ENCODE measurements at places on chromosomes 2 and 18.

- no peaks in the 10 kb centered on the region for H3K27me3 ChIP-seq
- no peak for DNase-seq
- peaks cover 13% of the 10 kb centered on the region for H3K36me3 ChIP-seq
- H3K4me1 ChIP-seq = peaks cover 63% of the 10 kb centered on the region
- H3K27ac ChIP-seq = peak overlapping the region; percentile 90
- H3K4me3 ChIP-seq = no peak overlapping the region
Measured at GRCh38 chr2:127515383-127515915, 10.8 kb downstream of the IWS1 start.

GRCh38 chr2:17375262-17375661 lies 143.0 kb downstream of the RAD51AP2 start:
- DNase-seq = no peak
- H3K4me1 ChIP-seq = no peaks in the 10 kb centered on the region
- H3K4me3 ChIP-seq = no peak overlapping the region

GRCh38 chr2:45732946-45733345 lies 81.5 kb downstream of the PRKCE start:
- H3K36me3 ChIP-seq = peaks cover 11% of the 10 kb centered on the region
- H3K4me1 ChIP-seq = peaks cover 24% of the 10 kb centered on the region
- DNase-seq = no peak
- peak overlapping the region; percentile 29 for H3K27ac ChIP-seq
- H3K4me3 ChIP-seq = no peak overlapping the region
- H3K27me3 ChIP-seq = no peaks in the 10 kb centered on the region

DNA sequence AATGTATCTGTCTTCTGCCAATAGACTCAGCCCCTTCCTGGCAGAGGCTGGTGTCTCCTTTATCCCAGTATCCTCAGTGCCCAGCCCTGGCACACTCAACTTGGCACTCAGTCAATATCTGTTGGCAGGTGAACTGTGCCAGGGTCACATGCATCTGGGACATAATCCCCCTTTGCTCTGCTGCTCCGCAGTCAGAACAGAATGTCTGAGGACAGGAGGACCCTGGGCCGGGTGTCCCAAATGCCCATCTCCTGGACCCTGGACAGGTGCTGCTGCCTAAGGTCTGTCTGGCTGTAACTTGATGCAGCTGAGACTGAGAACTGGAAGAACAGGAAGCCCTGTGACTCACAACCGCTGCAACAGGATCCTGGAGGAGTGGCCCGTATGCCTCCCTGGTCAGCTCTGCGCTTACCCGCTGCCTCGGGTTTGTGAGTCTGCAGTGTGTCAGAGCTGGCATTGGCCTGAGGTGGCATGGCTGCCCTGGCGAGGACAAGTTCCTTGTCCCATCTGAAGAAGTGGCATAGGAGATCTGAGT lies 11.4 kb downstream of the HK2 start:
- H3K27me3 ChIP-seq = no peaks in the 10 kb centered on the region
- H3K36me3 ChIP-seq = peaks cover 2% of the 10 kb centered on the region
- peaks cover 68% of the 10 kb centered on the region for H3K4me1 ChIP-seq
- peak overlapping the region; percentile 97 for H3K27ac ChIP-seq
- DNase-seq = no peak

- H3K4me1 ChIP-seq = peaks cover 29% of the 10 kb centered on the region
- DNase-seq = no peak
- no peaks in the 10 kb centered on the region for H3K36me3 ChIP-seq
- H3K27ac ChIP-seq = peak overlapping the region; percentile 11
- no peak overlapping the region for H3K4me3 ChIP-seq
Measured at GRCh38 chr2:64649626-64650025, 4.1 kb downstream of the SERTAD2 start.

- peaks cover 57% of the 10 kb centered on the region for H3K27me3 ChIP-seq
- H3K4me1 ChIP-seq = peaks cover 6% of the 10 kb centered on the region
- H3K4me3 ChIP-seq = no peak overlapping the region
- no peak for DNase-seq
- no peak overlapping the region for H3K27ac ChIP-seq
Measured at GRCh38 chr2:119590873-119591272, 46.6 kb downstream of the CFAP221 start.

- H3K4me3 ChIP-seq = no peak overlapping the region
- peaks cover 47% of the 10 kb centered on the region for H3K27me3 ChIP-seq
- peaks cover 3% of the 10 kb centered on the region for H3K4me1 ChIP-seq
- H3K27ac ChIP-seq = no peak overlapping the region
Measured at GRCh38 chr18:62617793-62618591, 95.2 kb downstream of the ZCCHC2 start.

DNA sequence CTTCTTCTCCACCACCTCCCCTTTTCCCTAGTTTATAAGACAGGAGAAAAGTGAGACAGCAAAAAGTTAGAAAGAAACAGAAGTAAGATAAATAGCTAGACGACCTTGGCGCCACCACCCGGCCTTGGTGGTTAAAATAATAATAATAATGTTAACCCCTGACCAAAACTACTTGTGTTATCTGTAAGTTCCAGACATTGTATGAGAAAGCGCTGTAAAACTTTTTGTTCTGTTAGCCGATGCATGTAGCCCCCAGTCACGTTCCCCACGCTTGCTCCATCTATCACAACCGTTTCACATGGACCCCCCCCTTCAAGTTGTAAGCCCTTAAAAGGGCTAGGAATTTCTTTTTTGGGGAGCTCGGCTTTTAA lies 1.5 kb upstream of the BUB1 start:
- H3K27ac ChIP-seq = no peak overlapping the region
- H3K4me1 ChIP-seq = peaks cover 8% of the 10 kb centered on the region
- H3K27me3 ChIP-seq = no peaks in the 10 kb centered on the region

GRCh38 chr2:192735447-192735846 lies 540.7 kb upstream of the TMEFF2 start:
- DNase-seq = no peak
- H3K36me3 ChIP-seq = no peaks in the 10 kb centered on the region
- no peak overlapping the region for H3K4me3 ChIP-seq
- no peaks in the 10 kb centered on the region for H3K27me3 ChIP-seq

DNA sequence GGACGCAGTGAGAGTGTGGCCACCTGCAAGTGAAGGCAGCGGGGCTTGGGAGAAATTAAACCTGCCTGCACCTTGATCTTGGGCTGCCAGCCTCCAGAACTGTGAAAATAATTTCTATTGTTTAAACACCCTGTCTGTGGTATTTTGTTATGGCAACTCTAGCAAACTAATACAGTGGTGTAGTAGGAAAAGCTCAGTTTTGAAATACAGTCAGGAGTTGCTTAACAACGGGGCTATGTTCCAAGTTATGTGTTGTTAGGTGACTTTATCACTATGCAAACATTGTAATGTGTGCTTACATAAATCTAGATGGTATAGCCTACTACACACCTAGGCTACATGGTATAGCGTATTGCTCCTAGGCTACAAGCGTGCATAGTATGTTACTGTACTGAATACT lies 93.4 kb upstream of the FN1 start:
- no peak overlapping the region for H3K4me3 ChIP-seq
- H3K36me3 ChIP-seq = no peaks in the 10 kb centered on the region
- DNase-seq = no peak
- H3K4me1 ChIP-seq = no peaks in the 10 kb centered on the region

DNA sequence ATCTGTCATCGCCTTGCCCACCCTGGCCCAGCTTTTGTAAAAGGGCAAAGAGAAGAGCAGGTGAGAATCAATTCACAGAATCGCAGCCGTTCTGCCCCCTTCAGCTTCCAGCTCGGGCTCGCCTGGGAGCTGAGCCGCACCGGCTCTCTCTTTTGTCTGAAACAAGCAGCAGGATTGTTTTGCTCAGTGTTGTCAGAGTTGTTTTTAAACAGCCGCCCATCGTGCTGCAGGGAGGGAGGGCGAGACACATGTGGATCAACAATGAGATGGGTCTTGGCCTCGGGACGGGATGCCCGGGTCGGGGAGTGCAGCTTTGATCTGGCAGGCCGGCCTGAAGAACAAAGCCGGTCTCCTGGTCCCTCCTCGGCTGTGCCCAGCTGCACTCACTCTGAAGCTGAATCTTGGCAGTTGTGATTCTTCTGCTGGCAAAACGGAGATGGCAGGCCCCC lies 39.7 kb upstream of the HDAC4 start:
- peaks cover 34% of the 10 kb centered on the region for H3K27me3 ChIP-seq
- no peak for DNase-seq
- no peak overlapping the region for H3K27ac ChIP-seq
- peaks cover 12% of the 10 kb centered on the region for H3K4me1 ChIP-seq
- H3K4me3 ChIP-seq = no peak overlapping the region

DNA sequence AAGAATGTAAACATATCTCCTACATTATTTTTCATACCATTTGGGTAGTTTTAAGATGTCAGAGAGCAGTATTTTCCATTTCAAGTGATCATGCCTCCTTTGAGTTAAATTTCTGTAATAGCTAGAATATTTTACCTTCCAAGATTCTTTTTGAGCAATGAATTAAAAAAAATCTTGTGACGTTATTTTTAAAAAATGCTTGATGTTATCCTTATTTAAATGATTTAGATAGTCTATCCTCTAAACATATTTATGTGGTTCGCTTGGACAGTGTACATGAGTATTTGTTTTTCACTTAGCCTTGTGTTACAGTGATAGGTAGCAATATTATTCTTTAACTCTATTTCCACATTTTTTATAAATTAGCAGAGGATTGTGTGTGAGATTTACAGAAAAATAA lies 639.2 kb upstream of the CDH2 start:
- no peaks in the 10 kb centered on the region for H3K27me3 ChIP-seq
- H3K36me3 ChIP-seq = peaks cover 2% of the 10 kb centered on the region
- no peak overlapping the region for H3K27ac ChIP-seq
- no peaks in the 10 kb centered on the region for H3K4me1 ChIP-seq
- no peak overlapping the region for H3K4me3 ChIP-seq
- no peak for DNase-seq

DNA sequence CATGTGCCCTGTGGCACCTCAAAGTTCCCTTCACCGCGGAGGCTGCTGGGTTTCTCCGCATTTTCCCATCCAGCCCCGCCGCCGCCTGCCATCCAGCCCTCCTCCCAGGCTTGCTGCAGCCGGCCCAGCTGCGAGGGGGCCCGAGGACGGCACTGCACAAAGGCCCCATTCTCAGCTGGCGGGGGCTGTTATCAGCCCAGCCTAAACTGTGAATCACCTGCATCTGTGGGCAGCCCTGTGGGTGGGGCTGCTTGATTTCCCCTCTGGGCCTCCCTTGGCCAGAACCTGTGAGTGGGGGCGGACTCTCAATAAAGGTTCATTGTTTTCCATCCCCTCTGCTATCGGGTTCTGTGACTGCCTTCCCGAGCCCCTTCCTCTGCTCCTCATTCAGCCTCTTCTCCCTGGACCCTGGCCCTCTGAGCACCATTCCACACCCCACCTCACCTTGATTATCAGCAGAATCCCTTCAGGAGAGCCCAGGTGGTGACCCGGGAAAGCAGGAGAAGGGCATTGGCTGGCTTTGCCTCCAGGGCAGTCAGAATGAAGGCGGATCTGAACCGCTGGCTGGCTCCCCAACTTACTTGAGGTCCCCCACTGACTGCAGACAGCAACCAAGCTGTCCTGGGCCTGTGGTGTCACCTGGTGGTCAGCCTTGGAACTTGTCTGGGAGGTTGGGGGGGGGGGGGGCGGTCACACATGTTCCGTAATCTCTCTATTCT lies 204.5 kb downstream of the ZFP36L2 start:
- H3K27me3 ChIP-seq = peaks cover 9% of the 10 kb centered on the region
- DNase-seq = no peak
- H3K4me1 ChIP-seq = peaks cover 11% of the 10 kb centered on the region
- H3K27ac ChIP-seq = no peak overlapping the region
- no peak overlapping the region for H3K4me3 ChIP-seq

DNA sequence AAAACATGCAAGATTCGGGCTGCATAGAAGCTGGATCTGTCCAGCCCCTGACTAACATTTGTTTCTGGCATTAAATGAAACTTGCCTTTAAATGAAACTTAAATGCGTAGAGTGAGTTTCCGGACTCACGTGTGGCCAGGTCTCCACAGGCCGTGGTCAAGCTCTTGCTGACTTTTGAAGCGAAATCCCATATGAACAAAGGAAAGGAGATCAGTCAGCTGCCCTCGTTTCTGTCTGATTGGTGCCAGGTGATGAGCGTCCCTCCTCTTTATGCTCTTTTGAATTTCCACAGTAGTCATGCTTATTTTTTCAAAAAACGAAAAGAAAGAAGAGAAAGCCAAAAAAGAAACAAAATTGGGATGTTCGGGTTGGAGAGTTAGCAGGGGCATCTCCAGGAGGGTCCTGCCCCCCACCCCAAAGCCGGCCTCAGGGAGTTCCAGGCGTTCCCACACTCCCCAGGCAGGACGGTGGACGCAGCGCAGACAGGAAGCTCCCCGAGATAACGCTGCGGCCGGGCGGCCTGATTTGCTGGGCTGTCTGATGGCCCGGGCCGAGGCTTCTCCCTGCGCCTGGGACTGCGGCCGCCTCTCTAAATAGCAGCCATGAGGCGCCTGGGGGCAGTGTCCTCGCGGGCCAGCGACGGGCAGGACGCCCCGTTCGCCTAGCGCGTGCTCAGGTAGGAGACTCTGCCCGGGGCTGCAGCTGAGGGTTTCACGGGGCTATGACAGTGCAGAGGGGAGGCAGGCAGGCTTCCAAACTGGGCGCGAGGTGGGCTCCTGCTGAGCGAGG lies at the start of gene COLEC11:
Gene COLEC11, plus strand, starts transcription at position 620 of the 789 bp plus-strand sequence. CDS start 9,229 bp downstream, outside the sequence.
- no peak within 1 kb of the TSS for H3K27ac ChIP-seq
- H3K27me3 ChIP-seq = peaks cover 24% of the 10 kb centered on the region
- H3K4me1 ChIP-seq = peaks cover 7% of the 10 kb centered on the region

- H3K27me3 ChIP-seq = peaks cover 55% of the 10 kb centered on the region
- H3K4me1 ChIP-seq = peaks cover 3% of the 10 kb centered on the region
- DNase-seq = no peak
- no peaks in the 10 kb centered on the region for H3K36me3 ChIP-seq
Measured at GRCh38 chr18:61574665-61575064, 241.4 kb downstream of the CDH20 start.

- no peak overlapping the region for H3K4me3 ChIP-seq
- DNase-seq = no peak
- H3K36me3 ChIP-seq = peaks cover 5% of the 10 kb centered on the region
- peaks cover 10% of the 10 kb centered on the region for H3K27me3 ChIP-seq
Measured at GRCh38 chr2:31390324-31390723, 24.2 kb downstream of the XDH start.

GRCh38 chr2:167890739-167891138 lies 356.7 kb downstream of the STK39 start:
- H3K4me1 ChIP-seq = no peaks in the 10 kb centered on the region
- H3K36me3 ChIP-seq = no peaks in the 10 kb centered on the region
- H3K4me3 ChIP-seq = no peak overlapping the region
- no peak for DNase-seq

DNA sequence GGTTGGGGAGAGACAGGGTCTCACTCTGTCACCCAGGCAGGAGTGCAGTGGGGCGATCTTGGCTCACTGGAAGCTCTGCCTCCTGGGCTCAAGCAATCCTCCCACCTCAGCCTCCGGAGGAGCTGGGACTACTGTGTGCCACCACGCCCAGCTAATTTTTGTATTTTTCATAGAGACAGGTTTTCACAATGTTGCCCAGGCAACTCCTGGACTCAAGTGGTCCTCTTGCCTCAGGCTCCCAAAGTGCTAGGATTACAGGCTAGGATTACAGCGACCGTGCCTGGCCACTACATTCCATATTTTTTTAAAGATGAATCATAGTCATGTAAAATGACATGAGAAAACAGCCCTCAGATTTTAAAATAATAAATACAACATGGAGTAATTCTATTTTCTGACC lies 32.3 kb downstream of the CWC22 start:
- peak overlapping the region; percentile 14 for H3K27ac ChIP-seq
- peaks cover 4% of the 10 kb centered on the region for H3K36me3 ChIP-seq
- H3K27me3 ChIP-seq = no peaks in the 10 kb centered on the region
- no peak for DNase-seq

- no peak overlapping the region for H3K4me3 ChIP-seq
- no peak overlapping the region for H3K27ac ChIP-seq
- no peaks in the 10 kb centered on the region for H3K36me3 ChIP-seq
- peaks cover 12% of the 10 kb centered on the region for H3K27me3 ChIP-seq
- no peaks in the 10 kb centered on the region for H3K4me1 ChIP-seq
- DNase-seq = no peak
Measured at GRCh38 chr2:200609028-200609614, 23.3 kb downstream of the AOX1 start.

GRCh38 chr2:203871371-203871983 lies 3.9 kb downstream of the CTLA4 start:
- peak overlapping the region; percentile 88 for H3K4me3 ChIP-seq
- H3K4me1 ChIP-seq = peaks cover 54% of the 10 kb centered on the region
- no peak for DNase-seq
- H3K27ac ChIP-seq = peak overlapping the region; percentile 98
